ENCODE measurements at places on chromosomes 12 and 14. TPM values are rescaled to one million over a fixed set of nuclear protein-coding genes. Genes with fewer than 3 reads are reported as not detected.

GRCh38 chr12:109624467-109624866 is 50.9 kb downstream of the MVK start:
- DNase-seq, result no peak

AQP6 gene
- total RNA-seq, result 0.17 TPM

FERMT2 gene
- total RNA-seq, result 62.2 TPM

VDR gene
- total RNA-seq, result 2.4 TPM

- DNase-seq, result no peak
Observed at GRCh38 chr14:105072892-105073719, 7.9 kb upstream of the GPR132 start.

GRCh38 chr12:1530592-1531152 is 63.7 kb downstream of the FBXL14 start:
- DNase-seq, result no peak

GRCh38 chr12:119660076-119660475 is 7.9 kb upstream of the PRKAB1 start:
- no peak for DNase-seq

- DNase-seq, result no peak
Observed at GRCh38 chr14:52227619-52228222, 39.8 kb upstream of the PTGDR start.

ART4 gene
- not detected for total RNA-seq

- DNase-seq, result no peak
Observed at GRCh38 chr14:84098261-84098660, 1431.7 kb upstream of the FLRT2 start.

DNA sequence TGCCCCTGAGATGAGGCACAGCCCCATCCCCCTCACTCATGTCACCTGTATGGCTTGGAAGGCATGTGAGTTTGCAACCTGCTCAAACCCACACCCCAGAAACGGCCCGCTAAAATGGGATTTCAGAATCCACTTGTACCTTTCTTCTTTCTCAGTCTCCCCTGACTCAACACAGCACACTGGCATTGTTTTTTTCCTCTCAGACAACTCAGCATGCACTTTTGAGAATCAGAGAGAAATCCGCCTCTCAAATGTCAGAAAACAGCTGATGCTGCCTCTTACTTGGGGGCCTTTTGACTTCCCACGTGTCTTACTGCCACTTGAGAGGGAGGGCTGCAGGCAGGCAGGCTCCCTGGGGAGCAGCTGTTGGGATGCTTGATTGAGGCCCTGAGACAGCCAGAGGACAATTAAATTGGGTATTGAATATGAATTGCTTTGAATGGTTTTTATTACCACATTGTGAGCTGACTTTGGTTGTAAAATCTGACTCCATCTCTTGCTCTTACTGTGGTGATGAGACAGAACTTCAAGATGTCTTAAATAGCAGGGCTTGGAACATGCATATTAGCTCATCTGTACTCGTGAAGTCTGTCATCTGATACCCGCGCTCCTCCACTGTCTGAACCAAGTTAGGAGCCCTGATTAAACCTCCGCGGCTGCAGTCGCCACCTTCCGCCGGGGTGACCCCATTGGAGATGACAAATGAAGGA is 96.6 kb downstream of the APAF1 start:
- no peak for DNase-seq

DNA sequence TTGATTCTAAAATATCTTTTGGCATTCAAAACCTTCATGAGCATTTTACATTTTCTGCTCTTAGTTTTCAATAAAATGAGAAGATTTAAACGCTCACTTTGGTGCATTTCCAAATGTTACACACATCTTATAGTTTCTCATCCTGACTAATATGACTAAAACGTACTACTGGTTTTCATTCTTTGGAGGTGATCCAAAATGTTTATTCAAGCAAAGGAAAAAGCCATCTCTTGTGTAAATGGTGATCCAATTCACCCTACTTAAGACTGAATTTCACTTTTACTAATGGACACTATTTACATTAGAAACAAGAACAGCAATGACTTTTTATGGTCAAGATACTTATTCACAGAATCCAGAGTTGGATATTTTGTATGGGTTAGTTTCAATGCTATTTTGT is 86.6 kb downstream of the KITLG start:
- no peak for DNase-seq

FOXJ2 gene
- total RNA-seq, result 7.3 TPM

DNA sequence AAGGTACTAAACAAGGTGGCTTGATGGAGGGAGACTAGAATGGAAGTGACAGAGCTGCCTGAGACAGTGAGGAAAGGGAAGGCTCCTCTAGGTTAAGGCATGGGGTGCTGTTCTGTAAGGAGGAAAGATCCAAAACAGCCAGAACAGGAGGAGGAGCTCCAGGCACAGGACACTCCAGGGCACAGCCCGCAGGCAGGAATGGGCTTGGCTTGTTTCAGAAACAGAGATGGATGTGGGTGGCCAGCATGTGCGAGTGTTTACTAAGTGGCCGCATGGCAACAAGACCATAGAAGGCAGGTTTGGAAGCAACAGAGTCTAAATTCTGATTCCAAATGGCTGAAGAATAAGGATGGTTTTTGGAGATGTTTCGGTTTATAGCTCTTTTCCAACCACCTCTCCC is 889.1 kb downstream of the AACS start:
- DNase-seq, result no peak

- no peak for DNase-seq
Observed at GRCh38 chr14:55336162-55336561, 64.9 kb downstream of the FBXO34 start.

DNA sequence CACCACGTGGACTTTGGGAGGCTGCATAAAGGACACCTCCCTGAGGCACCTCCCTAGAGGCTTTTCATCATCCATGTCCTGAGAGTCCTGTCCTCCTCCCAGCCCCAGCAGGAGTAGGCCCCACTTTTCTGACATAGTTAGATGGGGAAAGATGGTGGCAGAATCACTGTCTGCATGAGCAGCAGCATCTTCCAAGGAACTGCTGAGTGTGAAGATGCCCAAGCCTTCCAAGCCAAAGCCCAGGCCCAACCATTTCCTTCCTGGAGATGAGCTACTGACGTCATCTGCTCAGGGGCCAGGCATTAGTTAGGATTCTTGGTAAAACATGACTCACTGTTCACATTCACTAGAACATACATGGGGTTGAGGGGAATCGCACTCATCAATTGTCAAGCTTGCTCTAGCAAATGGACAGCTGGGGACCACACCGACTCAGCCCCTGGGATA is 37.3 kb downstream of the VDR start:
- DNase-seq, result no peak

DNA sequence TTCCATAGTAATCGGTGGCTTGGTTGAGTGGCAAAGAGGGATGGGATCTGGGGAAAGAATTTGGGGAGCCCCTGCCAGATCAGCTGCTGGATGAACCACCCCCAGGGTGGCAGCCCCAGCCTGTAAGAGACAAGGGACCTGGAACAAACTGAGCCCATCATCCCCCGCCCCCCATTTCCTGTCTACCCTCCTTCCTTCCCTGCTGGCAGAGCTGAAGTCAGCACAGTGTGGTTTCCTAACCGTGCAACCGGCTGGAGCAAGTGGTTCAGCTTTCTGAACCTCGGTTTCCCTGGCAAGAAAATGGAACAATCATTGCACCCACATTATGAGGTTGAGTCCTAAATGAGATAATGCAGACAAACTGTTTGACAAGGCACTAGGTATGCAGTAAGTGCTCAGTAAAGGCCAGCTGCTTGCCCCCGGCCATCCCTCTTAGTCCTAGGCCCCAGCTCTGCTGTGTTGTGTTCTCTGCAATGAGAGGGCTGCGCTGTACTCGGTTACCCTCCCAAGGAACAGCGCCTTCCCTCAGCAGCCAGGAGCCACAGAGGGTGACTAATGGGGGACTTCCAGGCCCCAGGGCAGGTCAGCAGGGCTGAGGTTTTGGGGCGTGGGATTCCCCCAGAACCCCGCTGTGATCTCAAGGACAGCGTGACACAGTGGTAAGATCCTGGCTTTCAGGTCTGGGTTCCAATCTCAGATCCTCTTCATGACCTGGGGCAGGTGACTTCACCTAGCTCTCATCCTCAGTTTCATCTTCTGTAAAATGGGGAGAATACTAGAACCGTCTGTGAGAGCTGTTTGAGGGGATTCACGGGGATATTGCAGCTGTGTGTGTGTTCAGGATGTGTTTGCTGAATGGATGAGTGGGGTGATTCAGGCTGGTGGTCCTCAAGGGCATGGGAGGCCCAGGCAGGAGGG is 16.5 kb downstream of the SELPLG start:
- no peak for DNase-seq

DNA sequence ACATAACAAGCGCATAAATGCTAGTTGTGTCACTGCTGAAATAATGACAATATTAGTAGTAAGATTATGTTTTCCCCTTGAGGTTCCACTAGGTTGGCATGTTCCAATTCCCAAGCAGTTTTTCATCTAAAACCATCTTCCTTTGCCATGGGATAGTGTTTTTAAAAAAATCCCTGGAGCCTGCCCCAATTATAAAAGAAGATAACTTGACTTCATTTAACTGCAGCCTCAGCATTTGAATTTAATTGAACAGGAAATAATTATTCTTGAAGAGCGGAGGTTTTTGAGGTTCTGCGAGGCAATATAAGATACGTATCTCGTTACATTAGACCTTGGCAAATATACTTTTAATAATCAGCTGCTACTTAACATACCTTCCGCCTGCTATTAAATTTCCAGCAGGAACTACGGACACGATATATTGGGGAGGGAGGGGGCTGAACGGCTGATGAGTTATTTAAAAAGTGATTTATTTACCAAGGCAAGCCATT is 65.2 kb upstream of the HSPB8 start:
- no peak for DNase-seq

TMEM117 gene
- total RNA-seq, result 3.6 TPM

DNA sequence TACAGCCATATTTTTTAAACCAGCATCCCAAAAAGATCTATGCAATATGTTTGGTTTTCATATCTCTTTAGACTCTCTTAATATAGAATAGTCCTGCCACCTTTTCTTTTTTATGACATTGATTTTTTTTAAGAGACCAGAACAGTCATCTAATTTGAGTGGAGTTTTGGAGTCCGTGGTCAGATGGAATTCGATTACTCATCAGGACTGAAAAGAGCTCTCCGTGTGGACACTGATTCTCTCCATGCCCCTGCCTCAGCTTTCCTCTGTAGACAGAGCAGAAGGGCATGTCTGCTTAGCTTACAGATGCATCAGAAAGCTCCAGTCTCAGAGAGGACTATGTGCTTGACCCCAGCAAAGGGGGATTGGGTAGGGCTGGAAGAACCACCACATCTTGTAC is 27.8 kb downstream of the SMCO2 start:
- DNase-seq, result no peak

SRRM4 gene
- total RNA-seq, result not detected

DNA sequence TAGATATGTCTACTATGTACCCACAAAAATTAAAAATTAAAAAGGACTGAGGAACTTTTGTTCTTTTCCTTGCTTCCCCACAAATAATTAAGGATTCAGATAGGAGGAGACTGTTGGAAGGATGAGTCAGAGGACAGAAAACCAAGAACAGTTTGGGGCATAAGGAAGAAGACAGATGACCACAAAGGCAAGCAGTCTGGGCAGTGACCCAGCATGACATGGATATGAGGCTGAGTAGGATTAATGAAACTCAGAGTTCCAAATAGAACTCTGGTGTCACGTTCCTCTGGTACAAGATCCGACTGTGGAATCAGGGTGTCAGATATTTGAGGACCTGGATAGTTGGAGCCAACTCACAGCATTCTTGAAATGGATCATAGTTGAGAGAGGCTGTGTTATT is 89.3 kb upstream of the SLC38A4 start:
- no peak for DNase-seq

GRCh38 chr12:9256341-9256740 is 48.1 kb upstream of the PZP start:
- no peak for DNase-seq

- DNase-seq, result no peak
Observed at GRCh38 chr12:40393026-40393425, 168.2 kb downstream of the LRRK2 start.

IAPP gene
- total RNA-seq, result not detected

DNA sequence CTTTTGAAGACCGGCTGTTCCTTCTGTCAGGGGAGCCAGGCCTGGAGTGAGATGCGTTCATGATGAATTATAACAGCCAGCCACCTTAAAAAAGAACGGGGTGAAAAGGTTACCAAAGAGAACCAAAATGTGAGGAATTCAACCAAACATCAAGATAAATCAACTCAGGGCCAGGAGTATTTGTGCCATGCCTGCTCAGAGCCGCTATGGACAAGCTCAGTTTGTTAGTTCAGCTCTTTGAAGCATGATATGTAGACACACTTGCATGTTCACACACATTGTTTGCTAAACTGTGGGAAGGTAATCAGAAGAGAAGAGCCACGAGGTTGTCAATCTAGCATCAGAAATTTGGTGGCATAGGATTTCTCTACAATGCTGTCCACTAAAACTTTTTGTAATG is 367.4 kb upstream of the TBX3 start:
- DNase-seq, result no peak

GRCh38 chr12:39420043-39420442 is 22.9 kb downstream of the KIF21A start:
- no peak for DNase-seq

DNA sequence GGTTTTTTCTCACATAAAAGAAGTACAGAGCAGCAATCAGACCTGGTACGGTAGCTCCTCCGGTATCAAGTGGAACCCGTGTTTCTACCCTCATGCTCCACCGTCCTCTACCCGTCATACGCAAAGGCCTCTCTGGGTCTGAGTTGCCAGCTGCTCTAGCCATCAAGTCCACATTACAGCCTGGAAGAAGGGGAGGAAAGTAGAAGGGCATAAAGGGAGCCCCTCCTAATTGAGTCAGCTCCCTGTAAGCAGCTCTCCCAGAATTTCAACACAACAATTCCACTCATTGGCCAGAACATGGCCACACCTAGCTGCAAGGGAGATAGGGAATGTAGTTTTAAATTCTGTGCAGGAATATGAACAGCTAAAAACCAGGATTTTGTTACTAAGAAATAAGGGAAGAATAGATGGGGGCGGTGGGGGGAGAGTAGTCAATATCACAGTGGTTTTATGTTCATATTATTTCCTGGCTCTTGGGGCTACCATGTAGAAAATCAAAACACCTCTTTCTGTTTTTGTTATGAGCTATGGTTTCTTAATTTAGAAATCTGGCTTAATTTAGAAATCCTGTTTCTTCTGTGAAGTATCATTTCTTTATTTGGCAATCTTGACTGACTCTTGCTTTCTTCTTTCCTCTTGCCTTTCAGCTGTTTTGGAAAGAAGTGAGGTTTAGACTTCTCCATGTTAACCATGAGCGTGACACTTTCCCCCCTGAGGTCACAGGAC is 103.9 kb downstream of the AKAP6 start:
- DNase-seq, result no peak

- DNase-seq, result no peak
Observed at GRCh38 chr14:99234961-99235571, 36.9 kb downstream of the BCL11B start.

- DNase-seq, result no peak
Observed at GRCh38 chr12:32322354-32322753, 77.0 kb upstream of the FGD4 start.

- DNase-seq, result no peak
Observed at GRCh38 chr14:38389681-38390080, 133.8 kb upstream of the CLEC14A start.

KRT1 gene
- not detected for total RNA-seq

DNA sequence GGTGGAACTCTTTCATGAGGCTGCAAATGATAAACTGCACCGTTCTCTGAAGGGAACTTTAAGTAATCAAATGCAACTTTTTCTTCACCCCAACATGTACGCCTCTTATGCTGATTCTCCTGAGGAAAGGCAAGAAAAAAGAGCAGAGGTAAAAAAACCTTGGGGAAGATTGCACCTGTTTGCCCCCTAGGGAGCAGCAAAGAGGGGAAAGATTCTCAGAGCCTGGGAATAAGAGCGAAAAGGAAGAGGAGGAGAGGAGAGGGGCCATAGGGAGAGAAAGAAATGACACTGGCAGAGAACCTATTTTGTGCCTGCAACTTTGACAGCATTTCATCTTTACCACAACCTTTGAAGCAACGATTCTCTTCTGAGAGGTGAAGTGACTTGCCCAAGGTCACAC is 254.6 kb downstream of the KSR2 start:
- no peak for DNase-seq
